ENCODE measurements at places on chromosomes 2 and 18.

GRCh38 chr2:149020432-149020851 is 18.1 kb upstream of the LYPD6B start:
- no peak for DNase-seq

GRCh38 chr2:3493615-3494007 is 25.7 kb downstream of the ADI1 start:
- no peak for DNase-seq

DNA sequence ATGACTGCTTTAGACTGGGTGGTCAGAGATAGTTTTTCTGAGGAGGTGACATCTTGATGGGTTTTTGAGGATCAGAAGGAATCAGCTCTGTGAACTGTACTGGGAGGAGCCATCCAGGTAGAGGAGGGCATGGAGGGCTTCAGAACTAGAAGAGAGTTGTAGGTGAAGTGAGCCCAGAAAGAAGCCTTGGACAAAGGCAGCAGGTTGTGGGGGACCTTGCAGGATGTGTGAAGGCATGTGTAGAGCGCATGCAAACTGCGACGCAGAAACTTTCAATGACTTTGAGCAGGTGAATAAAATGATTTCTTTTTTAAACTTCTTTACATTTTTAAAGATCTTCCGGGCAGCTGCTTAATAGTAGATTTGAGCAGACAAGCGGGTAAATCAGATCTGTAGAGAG is 83.9 kb upstream of the SIX2 start:
- DNase-seq = no peak

GRCh38 chr2:219002395-219003266 is 9.4 kb upstream of the CRYBA2 start:
- no peak for DNase-seq

- no peak for DNase-seq
These were observed 62.4 kb upstream of the LTBP1 start for GRCh38 chr2:32884346-32884745.

DNA sequence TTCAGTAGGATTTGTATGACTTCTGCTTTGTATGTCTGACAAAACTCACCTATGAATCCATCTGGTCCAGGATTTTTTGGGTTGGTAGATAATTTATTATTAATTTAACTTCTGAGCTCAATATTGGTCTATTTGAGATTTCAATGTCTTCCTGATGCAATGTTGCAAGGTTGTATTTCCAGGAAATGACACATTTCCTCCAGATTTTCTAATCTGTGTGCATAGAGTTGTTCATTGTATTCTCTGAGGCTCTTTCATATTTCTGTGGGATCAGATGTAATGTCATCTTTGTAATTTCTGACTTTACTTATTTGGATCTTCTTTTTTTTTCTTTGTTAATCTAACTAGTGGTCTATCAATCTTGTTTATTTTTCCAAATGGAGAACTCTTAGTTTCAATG is 584.7 kb upstream of the SETBP1 start:
- DNase-seq = no peak

GRCh38 chr2:121791801-121792221 is 36.4 kb downstream of the TSN start:
- DNase-seq = no peak

DNA sequence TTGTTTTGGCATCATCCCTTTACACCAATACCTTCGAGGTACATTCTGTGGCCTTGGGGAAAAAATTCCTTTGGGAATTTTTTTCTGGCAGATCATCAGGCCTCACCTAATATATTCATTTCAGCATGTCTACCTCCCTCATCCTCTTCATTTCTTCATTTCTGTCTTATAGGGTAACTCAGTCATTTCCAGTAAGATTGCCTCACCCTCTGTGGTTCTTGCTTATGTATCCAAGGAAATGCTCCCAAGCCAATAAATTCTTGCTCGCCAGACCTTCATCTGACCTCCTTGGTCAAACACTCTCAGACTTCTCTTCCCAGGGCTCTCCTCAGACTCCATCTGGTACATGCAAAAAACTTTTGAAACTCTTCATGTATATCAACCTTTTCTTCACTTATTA is 265.6 kb downstream of the TMX3 start:
- DNase-seq = no peak

DNA sequence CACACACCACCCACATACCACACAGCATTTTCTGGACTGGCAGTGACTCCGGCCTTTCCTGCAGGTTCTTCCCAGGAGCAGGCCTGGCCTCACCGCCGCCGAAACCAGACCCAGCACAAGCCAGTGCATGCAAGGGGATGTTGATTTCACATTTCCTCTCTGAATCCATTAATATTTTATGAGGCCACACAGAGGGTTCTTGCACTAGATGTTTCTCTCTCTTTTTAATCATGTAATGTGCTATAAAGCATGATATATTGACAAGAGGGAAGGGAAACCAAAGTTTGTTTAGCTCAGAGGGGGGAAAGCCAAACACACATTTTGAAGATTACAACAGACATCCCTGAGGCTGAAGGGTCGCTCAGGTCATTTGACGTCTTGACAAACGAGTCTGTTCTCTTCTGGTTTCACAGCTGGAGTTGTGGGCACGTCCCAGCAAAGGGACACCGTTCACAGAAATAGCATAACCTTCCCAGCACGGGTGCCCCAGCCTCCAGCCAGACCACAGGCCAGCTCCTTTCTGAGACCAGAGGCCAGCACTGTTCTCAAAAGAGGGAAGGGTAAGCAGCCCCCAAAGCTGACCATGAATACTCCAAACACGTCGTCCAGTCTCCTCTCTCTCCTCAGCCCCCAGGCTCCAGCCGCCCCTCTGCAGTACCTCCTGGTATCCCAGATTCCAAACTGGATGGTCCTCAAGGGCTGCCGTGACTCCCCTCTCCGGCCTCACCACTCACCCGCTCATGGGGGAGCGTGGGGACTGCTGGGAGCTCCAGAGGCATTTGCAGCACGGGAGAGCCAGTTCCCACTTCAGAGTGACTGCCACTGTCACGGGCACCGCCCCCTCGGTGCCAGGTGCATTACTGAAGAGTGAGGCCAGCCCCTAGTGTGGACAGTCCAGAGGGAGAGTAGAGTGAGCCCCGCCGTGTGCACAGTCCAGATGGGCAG is 340.3 kb upstream of the SALL3 start:
- no peak for DNase-seq

- peak; percentile 26 for DNase-seq
These were observed 25.7 kb downstream of the FAM168B start for GRCh38 chr2:131067465-131068125.
